ENCODE measurements at places on chromosomes 13 and 19.

DNA sequence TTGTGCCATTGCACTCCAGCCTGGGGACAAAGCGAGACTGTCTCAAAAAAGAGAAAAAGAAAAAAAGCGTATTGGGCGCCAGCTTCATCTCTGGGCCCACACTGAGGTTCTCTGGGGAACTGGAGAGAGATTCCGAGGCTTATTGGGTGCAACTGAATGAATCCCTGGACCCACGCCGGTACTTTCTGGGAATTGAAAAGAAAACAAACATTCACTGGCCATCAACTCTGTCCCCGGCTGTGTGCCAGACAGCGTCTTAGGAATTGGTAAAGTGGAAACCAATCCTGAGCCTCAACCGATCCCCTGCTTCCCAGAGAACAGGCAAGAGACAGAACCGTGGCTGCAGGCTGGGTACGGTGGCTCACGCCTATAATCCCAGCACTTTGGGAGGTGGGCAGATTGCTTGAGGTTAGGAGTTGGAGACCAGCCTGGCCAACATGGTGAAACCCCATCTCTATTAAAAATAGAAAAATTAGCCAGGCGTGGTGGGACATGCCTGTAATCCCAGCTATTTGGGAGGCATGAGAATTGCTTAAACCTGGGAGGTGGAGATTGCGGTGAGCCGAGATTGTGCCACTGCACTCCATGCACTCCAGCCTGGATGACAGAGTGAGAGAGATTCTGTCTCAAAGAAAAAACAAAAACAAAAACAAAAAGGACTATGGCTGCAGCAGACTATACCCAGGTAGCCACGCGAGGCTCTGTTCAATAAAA is 8.6 kb downstream of the ANO8 start:
- peak; percentile 19 for DNase-seq

DNA sequence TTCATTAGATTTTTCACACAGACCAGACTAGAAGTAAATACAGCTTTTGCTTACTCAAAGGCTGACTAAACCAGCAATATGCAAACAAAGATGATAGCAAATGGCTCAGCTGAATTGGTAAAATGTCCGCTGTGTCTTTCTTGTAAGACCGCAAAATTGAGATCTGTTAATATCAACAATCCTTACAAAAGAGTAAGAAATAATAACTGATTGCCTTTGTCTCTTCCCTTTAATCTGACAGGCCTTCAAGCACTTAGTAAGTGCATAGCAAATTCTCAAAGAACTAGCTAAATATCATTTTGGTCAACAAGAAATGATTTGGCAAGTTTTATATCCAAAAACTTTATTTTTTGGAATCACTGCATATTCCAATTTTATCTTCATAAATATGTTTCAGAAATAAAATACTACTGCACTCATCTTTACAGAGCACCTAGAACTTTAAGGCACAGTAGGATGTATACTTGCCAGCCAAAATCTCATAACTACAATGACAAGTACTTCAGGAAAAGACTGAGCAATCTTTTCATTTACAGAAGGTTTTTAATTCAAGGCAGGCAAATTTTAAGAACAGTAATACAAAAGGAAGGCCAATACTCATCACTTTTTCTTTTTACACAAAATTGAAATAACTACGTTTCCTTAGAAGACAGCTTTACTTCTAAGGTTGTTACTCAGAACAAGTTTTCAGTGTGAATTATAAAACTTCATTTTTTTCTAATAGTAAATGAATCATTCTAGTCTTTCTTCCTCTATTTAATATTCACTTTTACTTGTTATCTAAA is 1.1 kb downstream of the ELF1 start:
- no peak for DNase-seq

GRCh38 chr19:44600466-44600865 is 12.9 kb upstream of the IGSF23 start:
- DNase-seq: no peak

- DNase-seq: no peak
Observed at GRCh38 chr13:30499338-30499737, 33.6 kb upstream of the HMGB1 start.

- no peak for DNase-seq
Observed at GRCh38 chr13:59422646-59423045, 741.1 kb downstream of the DIAPH3 start.

DNA sequence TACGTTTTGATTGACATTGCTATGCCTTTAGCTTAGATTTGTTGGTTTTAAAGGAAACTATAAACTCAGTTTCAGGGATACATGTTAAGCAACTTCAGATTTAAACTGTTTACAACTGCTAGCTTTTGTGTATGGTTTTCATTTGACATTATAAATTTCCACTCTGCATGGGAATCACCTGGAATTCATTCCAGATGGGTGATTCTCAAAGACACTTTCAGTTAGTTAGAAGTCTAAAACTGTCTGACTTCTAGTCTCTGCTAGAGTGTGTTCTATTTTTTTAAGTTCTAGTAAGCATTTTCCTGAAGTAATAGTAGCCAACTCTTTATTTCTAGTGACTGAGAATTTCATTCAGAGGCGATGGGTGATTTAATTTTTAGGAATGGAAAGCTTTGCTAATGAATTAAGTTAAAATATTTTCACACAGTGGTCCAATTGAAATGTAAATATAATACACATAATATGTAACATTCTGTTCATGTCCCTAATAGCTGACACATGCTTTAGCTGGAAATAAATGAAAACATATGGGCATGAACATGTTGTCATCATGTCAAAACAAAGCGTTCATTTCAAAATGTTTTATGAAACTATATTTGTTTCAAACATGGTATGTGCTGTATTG is 58.3 kb upstream of the CSNK1A1L start:
- no peak for DNase-seq

- no peak for DNase-seq
Observed at GRCh38 chr13:20869540-20869939, 33.0 kb downstream of the XPO4 start.

GRCh38 chr13:110884517-110884916 is 30.4 kb downstream of the ANKRD10 start:
- DNase-seq: no peak

DNA sequence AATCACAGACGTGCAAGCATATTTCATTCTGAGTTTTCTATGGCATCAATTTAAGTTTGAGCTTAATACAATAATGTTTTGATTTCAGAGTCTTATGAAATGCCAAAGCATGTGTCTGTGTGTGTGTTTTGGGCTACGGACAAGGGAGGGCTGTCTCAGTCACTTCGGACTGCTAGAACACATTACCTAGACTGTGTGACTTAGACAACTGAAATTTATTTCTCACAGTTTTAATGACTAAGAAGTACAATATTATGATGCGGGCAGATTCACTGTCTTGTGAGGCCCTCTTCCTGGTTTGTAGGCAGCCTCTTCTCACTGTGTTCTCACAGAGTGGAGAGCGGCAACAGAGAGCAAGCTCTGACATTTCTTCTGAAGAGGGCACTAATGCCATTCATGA is 1202.0 kb downstream of the EFNB2 start:
- no peak for DNase-seq

GRCh38 chr19:46137915-46138473 is 10.0 kb upstream of the IGFL2 start:
- DNase-seq: no peak

GRCh38 chr19:6765738-6766356 is 1.4 kb downstream of the SH2D3A start:
- no peak for DNase-seq

GRCh38 chr19:58118979-58119733 is 21.1 kb upstream of the ZSCAN18 start:
- DNase-seq: no peak

DNA sequence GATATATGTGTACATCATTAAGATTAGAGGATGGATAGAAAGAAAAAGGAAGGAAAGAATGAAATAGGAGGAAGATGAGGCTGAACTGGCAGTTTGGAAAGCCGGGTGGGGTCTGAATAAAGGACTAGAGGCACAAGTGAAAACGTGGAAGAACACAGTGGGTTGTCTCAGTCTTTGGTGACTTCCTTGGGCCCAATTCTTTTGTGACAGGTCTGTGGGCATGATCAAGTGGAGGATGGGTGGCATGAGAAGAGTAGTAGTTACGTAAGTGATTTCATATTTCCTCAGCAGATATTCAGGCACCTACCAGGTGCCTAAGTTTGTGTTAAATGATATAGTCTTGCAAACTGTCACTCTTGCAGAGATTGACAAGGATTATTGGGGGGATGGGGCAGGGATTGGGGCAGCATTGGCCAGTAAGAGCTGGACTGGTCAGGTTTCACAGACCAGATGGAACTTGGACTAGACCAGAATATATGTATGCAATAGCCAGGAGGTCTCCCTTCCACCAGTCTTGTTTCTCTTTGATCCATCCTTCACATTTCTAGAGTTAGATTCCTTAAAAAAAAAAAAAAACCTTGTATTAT is 2.7 kb downstream of the TPP2 start:
- DNase-seq: no peak

DNA sequence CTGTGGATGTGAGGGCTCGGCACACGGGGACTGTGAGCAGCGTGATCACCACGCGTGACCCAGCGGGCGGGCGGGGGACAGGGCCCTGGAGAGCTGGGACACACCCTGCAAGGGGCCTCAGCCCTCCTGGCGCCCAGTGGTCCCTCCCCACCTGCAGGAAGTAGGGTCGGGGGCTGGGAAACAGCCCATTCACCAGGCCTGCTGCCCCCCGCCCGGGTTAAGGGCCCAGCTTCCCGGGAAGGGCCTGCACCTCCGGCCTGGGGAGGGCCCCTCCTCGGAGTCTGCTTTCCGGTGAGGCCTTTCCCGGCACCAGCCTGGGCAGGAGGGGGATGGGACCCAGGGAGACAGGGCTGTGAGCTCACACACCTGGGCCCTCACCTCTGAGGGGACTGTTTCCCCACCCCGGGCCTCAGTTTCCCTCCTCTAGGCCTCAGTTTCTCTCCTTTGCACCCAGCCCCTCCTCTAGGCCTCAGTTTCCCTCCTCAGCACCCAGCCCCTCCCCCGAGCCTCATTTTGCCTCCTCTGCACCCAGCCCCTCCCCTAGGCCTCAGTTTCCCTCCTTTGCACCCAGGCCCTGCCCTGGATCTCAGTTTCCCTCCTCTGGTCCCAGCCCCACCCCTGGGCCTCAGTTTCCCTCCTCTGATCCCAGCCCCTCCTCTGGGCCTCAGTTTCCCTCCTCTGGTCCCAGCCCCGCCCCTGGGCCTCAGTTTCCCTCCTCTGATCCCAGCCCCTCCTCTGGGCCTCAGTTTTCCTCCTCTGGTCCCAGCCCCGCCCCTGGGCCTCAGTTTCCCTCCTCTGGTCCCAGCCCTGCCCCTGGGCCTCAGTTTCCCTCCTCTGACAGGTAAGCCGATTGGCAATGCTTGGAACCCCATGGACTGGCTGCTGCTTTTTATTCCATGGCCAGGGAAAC is 1.9 kb upstream of the MADCAM1 start:
- no peak for DNase-seq

GRCh38 chr13:113058988-113059850 is 46.4 kb upstream of the F7 start:
- DNase-seq: no peak

DNA sequence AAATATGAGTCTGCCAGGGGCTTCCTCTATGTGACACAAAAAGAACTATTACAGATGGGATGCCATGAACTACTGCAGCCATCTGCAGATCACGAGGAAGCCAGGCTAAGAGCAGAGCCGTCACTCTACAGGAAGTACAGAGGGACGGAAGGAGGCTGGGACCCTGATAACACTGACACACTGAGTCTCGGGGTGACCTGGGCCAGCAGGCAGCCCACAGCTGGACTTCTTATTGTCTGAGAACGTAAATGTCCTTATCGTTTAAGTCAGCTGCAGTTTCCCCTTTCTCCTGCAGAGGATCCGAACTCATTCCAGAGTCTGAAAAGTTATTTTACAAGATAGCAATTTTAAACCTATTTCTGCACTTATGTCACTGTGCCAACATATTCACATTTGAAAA is 20.7 kb downstream of the PARP4 start:
- DNase-seq: no peak

- no peak for DNase-seq
Observed at GRCh38 chr13:36142735-36143134, 11.6 kb upstream of the DCLK1 start.

DNA sequence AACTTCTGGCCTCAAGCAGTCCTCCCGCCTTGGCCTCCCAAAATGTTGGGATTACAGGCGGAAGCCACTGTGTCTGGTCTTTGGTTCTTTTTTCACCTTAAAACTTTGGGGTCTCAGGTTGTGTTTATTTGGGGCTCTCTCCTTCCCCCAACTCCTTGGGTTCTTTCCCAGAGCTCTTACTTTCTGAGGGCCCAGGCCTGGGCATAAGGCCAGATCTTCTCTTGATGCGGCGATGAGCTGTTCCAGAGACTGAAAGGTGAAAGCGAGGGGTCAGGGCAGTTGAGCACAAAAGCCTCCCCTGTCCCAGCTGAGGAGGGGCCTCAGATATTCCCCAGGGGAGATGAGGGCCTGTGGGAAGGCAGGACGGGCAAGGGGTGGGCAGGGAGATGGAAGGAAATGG is 7.1 kb downstream of the POLR1G start:
- DNase-seq: no peak

DNA sequence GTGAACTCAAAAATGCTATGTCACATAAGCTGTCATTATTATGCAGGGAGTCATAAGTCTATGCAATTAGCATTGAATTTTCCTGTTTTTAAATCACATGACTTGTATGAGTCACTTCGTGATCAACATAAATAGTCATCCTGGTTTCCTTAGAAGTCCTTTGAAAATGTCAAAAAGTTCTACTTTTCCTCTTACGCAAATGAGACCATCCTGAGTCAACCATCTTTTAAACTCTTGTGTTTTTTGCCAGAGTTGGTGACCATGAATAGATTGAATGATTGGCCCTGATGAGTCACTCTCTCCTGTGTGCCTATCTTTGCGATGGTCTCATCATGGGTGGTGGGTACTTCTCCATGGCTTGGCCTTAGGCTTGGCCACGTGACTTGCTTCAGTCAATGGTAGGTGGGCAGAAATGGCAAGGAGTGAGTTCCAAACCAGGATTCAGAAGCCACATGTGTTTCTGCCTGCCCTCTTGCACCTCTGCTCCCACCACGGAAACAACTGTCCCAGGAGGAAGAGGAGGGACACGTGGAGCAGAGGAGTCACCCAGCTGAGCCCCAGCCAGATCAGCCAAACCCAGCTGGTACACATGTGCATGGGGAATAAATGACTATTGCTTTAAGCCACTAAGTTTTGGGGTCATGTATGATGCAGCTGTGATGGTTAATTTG is 123.5 kb upstream of the CACNA1A start:
- no peak for DNase-seq

DNA sequence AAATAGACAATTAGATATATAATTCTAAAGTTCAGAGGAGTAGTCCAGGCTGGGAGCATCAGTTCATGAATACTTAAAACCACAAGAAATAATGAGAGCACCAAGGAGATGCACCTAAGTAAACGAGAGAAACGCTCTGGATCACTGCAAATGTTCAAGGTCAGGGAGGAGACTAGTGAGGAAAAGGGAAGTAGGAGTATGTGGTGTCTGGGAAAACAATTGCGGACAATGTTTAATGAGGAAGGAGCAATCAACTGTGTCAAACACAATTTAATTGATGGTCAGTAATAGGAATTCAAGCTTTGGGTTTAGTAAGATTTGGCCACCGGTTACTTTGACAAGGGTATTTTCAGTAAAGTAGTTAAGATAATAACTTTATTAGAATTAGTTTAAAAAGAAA is 652.2 kb downstream of the DACH1 start:
- DNase-seq: no peak

- DNase-seq: no peak
Observed at GRCh38 chr19:7326105-7326877, 22.4 kb upstream of the ARHGEF18 start.

GRCh38 chr19:56603829-56604228 is 8.7 kb downstream of the ZNF71 start:
- DNase-seq: peak; percentile 60
